Fibroblast of lung (primary cell): ENCODE measurements at places on chromosomes 5 and 9. TPM values are rescaled to one million over a fixed set of nuclear protein-coding genes. Genes with fewer than 3 reads are reported as not detected.

- DNase-seq = peak; percentile 25
Measured at GRCh38 chr9:27421577-27421976, 102.5 kb upstream of the IFNK start.

DNA sequence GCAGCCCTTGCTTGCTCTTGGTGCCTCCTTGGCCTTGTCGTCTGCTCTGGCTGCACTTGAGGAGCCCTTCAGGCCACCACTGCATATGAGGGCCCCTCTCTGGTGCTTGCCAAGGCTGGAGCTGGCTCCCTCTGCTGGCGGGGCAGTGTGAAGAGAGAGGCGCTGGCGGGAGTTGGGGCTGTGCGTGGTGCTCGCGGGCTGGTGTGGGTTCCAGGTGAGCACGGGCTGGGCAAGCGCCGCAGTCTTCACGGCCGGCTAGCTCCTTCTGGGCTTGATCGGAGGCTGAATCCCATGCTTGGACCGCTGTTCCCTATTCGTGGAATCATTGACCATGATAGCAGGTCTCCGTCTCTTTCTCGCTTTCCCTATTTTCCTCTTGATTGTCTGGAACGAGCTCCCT, 56.5 kb downstream of the XRCC4 start:
- no peak for DNase-seq

Gene PPP1R26
- total RNA-seq = 8.7 and 8.9 TPM in 2 replicates

DNA sequence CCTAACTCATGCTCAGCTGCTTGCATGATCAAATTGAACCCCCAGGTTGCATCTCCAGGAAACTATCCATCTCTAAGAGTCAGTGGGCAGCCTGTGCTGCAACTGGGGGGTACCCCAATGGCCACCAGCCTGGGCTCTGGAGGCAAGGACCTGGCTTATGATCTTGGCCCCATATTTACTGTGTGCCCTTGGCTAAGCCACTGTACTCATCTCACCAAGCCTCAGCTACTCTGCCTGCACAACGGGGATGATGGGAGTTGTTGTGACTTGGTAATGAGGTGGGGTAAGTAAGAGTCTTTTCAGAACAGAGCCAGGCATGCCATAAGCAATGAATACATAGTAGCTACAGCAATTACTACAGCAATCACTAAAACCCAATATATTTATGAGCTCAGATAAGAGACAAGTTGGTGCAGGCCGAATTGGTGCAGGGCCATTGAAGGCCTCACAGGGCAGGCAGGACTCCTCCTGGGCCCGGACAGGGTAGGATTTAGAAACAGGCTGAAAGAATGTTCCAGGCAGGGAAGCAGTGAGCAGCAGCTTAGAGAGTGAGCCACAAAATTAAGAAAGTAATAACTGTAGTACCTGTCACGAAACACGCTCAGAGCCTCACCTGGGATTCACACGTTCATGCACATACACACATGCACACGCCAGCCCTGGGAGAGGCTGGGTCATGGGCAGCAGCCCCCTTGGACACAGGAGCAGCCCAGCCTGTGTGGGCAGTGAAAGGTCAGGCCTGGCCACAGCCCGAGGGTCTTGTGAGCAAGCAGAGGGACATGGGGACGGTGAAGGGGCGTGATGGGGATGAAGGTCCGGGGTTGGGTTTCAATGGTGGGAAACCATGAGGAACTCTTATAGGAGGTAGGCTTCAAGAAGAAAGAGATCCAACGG, 74.1 kb downstream of the PAX5 start:
- DNase-seq = no peak

Gene MYMK
- not detected in 2 replicates for total RNA-seq

DNA sequence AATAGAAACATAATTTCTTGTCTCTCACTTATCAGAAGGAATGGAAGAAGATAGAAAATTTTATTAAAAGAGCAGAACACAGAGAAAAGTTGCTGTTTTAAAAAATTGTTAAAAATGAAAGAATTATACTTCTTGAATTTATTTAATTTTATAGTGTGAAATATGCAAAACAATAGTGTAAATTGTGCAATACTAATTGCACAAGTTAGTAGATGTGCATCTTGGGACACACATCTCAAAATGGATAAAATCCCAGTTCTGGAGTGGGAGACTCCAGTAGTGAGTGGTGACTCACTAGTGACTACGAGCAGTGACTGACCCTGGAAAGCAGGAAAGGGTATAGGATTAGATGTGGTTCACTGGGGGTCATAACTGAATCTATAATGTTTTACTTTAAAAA, 223.2 kb downstream of the MSX2 start:
- DNase-seq = no peak

Gene ANKRD34B
- total RNA-seq = not detected in 2 replicates

DNA sequence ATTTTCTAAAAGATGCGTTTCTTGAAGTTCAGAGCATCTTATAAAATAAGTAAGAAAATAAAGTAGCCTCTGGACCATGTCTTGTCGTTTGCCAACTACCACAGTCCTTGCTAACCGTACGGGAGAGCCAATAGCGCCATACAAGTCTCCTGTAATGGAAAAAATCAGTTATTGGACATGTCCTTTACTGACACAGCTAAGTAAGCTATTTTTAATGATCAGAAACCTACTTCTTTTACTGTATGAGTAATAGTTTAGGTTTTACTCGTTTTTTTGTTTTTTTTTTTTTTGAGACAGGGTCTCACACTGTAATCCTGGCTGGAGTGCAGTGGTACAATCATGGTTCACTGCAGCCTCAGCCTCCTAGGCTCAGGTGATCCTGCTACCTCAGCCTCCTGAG, 37.7 kb upstream of the RAPGEF6 start:
- no peak for DNase-seq
